Stimulated activated memory B cell treated with anti-CD40 and anti-IgM and Interleukin-4, amounts not matched to agents 10 μg/mL and 1 μg/mL and 100 μg/mL, for 72 hours (primary cell): ENCODE measurements at places on chromosomes 11 and 22.

DNA sequence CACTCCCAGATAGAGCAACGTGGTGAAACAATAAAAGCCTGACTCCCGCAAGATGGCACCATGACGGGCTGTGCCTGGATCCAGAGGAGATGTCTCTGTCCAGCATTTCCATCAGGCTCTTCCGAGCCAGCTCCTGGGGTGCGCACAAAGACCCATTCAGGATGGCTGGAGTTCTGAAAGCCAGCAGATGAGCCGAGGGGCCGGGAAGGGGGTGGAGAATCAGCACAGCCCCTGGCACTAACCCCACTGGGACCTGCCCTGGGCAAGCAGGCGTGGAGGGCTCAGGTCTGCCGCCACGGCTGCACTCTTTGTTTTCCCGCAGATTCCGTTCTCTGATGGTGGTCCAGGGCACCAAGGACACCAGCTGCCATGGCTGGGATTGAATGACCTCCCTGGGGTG is 97.2 kb upstream of the BLID start:
- ATAC-seq: no peak

- ATAC-seq: no peak
Measured at GRCh38 chr11:76839311-76839710, 21.4 kb upstream of the ACER3 start.

DNA sequence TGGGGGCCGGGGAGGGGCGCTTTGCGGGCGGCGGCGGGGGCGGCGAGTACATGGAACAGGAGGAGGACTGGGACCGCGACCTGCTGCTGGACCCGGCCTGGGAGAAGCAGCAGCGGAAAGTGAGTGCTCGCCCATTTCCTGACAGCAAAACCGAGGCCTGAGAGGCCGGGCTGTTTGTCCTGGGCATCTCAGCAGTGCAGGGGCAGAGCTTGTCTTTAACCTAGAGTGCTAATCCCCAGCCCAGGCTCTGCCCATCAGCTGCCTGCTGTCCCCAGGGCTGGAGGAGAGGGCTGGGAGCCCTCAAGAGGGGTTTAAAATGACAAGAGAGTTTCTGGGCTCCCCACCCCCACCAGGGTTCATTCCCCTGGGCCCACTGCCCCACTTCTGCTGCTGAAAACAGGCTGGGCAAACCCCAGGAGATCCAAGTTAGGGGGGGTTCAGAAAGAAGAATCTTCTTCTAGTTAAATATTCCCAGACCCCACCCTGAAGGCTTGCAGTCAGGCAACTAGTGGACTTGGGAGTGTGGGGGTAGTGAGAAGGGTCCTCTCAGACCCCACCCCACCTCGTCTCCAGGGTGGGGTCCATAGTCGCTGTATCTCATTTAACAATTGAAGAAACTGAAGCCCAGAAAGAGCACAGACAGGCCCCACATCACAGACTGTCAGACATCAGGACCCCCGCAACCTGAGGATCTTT is 411 bp downstream of the ACTN3 start:
- ATAC-seq: no peak

GRCh38 chr22:50550395-50550794 is 4.7 kb downstream of the KLHDC7B start:
- no peak for ATAC-seq

GRCh38 chr11:133967599-133968238 is 11.0 kb upstream of the IGSF9B start:
- no peak for ATAC-seq
